ENCODE measurements at places on chromosomes 7 and 10. TPM values are rescaled to one million over a fixed set of nuclear protein-coding genes. Genes with fewer than 3 reads are reported as not detected.
A peak's percentile ranks its signal among the peaks of the same experiment; 100 is the strongest.

SHH gene
- 4.6 TPM for total RNA-seq

ST8SIA6 gene
- total RNA-seq: 1.8 TPM

DNA sequence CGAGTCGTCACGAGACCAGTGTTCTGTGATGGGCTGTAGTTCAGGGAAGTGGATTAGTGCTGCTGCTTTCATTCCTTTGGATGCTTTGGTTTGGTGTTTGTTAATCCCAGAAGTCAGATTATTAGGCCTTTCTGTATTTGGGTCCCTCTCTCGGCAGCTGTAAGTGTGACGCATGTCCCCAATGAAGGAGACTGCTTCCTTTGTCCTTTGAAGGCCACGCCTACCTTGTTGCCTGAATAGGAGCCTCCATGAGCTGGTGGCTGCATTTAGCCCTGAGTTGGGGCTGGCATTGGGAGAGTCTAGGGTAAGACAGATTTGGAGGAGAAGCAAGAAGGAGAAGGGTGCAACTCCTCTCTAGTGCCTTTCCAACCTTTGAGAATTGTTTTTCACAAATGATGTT, 34.5 kb downstream of the DOCK1 start:
- DNase-seq: no peak

SFRP4 gene
- total RNA-seq: not detected

GRCh38 chr7:141563956-141564623, 12.9 kb downstream of the AGK start:
- DNase-seq: peak; percentile 21

GRCh38 chr10:97760461-97761257, 11.1 kb downstream of the SFRP5 start:
- DNase-seq: no peak

PARP12 gene
- total RNA-seq: 5.0 TPM
